GM13977 (cell line): ENCODE measurements at places on chromosomes 12 and 14.

- DNase-seq = no peak
Measured at GRCh38 chr14:69643430-69644200, 32.2 kb downstream of the SUSD6 start.

GRCh38 chr14:73829526-73830431 lies 21.9 kb upstream of the PTGR2 start:
- peak; percentile 77 for DNase-seq

- DNase-seq = peak; percentile 36
Measured at GRCh38 chr14:72516936-72517700, 376.8 kb downstream of the DPF3 start.

GRCh38 chr14:52314595-52315354 lies 663 bp downstream of the PTGER2 start:
- DNase-seq = peak; percentile 47

GRCh38 chr12:121013715-121014114 lies 2.6 kb downstream of the C12orf43 start:
- no peak for DNase-seq

- no peak for DNase-seq
Measured at GRCh38 chr12:12018454-12018853, 52.3 kb upstream of the BCL2L14 start.

- no peak for DNase-seq
Measured at GRCh38 chr12:1369460-1369859, 224.9 kb downstream of the FBXL14 start.

- no peak for DNase-seq
Measured at GRCh38 chr12:42815068-42815467, 225.5 kb upstream of the PRICKLE1 start.

GRCh38 chr14:52922059-52922458 lies 28.8 kb downstream of the FERMT2 start:
- DNase-seq = no peak

DNA sequence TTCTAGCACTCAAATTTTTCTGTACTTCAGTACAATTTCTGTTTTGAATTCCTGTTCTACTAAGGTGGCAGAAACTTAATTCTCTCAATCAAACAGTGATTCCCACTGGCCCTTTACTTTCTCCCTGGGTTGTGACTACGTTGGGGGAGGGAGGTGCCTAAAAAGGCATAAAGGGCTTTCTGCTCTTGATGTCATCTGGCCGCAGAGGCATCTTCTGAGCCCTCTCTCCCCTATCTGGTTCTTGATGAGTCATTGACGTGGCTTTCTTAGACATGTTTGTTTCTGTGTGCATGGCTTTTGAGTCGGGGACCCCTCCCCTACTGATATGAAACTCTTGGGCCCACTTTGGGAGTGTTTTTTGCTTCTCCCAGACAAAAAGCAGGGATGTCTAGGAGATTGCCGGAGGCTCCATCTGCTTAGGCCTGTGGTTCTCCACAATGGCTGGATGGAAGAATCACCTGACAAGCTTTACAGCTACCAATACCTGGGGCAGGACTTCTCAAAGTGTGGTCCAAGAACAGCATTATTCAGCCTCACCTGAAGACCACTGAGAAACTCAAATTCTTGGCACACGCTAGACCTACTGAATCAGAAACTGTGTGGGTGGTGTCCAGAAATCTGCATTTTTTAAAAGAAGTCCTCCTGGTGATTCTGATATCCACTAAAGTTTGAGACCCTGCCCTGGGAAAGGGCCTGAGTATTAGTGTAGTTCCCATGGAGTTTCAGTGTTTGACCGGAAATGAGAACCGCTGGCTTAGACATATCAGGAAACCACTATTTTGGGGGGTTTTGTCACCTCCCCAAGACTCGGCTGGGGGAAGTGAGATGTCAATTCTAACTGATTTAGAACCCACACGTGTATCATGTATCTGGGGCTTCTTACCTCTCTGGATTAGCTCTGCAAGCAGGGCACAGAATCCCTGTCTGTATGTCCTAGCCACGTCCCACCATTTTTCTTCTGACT lies 395.7 kb upstream of the PDE3A start:
- peak; percentile 14 for DNase-seq

DNA sequence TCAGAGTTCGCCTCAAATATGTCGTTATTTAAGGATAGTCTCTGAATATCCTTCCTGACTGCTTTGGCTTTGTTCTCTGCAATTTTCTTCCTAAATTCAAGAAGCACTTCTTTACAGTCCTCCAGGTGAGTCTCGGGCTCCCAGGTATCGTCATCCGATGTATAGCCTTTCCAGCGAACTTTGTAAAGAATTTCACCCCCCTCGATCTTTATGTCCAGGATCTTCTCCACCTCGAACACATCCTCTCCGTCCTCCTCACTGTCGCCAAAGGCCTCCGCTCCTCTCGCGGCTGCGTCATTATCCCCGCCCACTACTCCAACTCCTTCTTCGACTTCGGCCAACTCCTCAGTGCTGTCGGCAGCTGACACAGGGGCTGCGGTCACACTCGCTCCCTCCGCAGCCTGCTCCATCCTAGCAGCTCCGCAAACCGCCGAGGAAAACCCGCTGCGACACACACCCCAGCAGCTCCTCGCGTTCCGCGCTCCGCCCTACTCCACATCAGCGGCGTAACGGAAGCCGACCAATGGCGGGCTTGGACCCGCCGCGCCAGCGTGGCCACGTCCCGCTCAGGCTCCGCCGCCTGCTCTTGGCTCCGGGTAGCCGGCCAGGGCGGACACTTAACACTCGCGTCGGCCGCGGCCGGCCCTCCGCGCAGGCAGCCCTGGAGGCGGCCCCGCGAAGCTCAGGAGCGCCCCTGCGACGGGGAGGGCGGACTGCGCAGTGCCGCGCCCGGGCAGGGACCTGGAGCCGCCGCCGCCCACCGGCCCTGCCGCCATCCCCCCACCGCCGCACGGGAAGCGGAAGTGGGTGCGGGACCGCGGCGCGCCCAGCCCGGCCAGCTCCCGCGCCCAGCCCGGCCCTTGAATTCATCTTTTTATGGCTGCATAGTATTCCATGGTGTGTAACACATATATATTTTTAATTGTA lies 4.1 kb downstream of the CD163L1 start:
- DNase-seq = no peak

DNA sequence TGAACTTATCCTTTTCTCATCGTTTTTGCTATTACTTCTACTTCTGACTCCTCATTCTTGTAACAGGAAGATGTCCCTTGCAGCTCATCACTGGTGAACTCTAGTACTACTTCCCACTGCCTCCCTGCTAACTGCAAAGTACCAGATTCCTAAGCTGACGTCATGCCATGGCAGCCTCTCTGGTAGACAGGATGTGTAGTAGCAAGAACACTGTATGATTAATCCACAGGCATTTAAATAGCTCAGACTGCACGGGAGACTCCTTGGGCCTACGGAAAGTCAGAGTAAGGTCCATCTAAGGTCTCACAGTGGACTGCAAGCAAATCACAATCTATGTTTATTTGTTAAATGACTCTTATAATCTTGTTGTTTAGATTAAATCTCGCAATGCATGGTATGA lies 43.5 kb downstream of the DNAI7 start:
- no peak for DNase-seq

GRCh38 chr14:50831726-50832168 lies 785 bp upstream of the NIN start:
- no peak for DNase-seq
